NCI-H1105 (cell line): ENCODE measurements at places on chromosomes 2 and 18.

GRCh38 chr2:77567723-77568122 lies 45.5 kb upstream of the LRRTM4 start:
- no peak for DNase-seq

DNA sequence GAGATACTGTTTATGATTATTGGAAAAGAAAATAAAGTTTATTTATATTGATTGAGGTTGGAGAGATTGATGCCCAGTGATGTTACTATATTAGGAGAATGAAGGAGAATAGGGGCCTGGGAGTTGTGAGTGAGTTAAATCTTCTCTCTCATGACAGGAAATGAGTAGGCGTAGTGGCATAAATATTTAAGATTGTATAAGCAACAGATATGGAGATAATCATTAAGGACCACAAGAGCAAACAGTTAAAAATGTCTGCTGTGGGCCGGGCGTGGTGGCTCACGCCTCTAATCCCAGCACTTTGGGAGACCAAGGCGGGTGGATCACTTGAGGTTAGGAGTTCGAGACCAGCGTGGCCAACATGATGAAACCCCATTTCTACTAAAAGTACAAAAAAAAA lies 62.7 kb downstream of the PTRHD1 start:
- DNase-seq = no peak

DNA sequence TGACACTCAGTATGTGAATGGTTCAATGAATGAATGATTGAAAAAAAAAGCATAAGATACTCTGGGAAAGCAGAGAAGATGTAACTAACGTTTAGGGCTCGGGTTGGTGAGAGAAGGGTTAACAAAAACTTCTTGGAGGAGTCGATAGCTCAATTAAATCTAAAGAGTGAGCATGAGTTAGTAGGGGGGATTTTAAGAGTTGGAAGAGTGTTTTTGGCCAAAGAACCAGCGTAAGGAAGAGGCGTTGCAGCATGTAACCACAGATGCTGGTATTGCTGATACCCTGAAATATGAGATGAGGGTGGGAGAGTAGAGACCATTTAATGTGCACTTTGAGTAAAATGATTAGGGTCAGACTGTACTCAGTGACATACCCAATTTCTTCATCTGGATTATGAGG lies 14.5 kb downstream of the ARHGAP28 start:
- DNase-seq = no peak

GRCh38 chr2:240876475-240877251 lies 8.0 kb downstream of the AGXT start:
- DNase-seq = no peak

DNA sequence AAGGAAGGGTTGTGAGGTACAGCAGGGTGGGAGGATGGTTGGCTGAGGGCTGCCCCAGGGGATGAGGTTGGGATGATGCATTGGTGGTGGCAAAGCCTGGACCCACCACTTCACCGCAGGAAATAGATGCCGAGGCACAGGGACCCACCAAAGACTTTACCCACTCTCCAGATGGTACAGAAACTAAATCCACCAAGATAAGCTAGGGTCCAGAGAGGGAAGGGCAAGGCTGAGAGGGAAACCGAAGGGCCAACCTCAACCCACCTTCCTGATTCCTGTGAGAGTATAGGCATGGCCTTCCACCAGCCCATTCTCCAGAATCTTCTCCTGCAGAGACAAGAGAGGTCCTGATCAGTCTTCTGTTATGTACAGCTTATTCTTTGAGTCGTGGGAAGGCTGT lies 18.1 kb downstream of the CAPN14 start:
- DNase-seq = no peak

DNA sequence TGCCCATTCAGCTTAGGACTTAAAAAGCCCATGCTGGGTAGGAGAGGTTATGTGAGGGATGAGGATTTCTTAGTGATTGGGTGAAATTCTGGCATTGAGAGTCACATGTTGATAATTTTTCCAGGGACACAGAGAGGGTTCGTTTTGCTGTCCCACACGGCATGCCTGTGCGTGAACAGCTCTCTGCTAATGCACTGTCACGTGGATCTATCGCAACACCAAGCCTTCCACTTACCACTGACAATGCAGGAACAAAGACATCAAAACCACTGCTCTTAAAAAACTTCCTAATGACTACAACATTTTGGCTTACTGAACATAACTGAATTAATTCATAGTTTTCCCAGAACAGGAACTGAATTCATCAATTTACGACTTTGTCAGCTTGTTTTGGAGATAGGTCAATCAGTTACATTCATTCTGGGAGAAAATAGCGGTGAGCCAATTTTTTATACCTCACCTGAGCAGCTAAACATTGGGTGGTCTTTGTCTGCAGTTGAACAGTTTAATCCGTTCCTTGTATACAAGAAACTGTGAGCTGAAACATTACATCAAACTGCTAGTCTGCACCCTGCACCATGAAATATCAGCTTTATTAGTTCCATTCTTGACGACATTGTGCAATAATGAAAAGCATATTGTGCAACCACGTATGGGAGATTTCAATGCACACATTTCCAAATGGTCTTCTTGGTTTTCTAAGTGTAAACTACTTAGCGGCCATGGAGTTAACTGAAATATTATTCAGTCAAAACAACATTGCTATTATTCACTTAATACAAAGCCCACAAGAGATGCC lies 127.1 kb downstream of the LPIN1 start:
- no peak for DNase-seq

- no peak for DNase-seq
Observed at GRCh38 chr18:36409779-36410178, 112.3 kb downstream of the FHOD3 start.

GRCh38 chr2:11822746-11823451 lies 76.5 kb downstream of the LPIN1 start:
- DNase-seq = no peak

GRCh38 chr2:36965751-36966369 lies 476 bp downstream of the STRN start:
- DNase-seq = peak; percentile 40

GRCh38 chr2:101251844-101252407 lies 760 bp upstream of the CNOT11 start:
- DNase-seq = peak; percentile 64

DNA sequence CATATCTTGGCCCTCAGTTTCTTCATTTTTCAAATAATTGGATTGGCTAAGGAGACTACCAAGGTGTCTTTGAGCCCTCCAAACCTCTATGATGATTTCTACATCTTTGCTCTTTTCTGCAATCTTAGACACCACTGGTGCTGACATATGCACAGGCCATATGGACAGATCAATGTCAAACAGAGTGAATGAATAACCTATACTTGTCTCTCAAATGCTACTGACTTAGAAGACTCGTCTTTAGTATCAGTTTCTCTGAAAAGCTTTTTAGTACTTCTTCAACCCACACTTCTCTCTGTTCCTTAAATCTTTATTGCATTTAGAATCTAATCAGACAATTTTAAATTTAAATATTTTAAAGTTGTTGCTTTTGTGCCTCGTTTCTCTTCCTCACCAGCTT lies 258.2 kb downstream of the LTBP1 start:
- no peak for DNase-seq
